ENCODE measurements at places on chromosomes 7 and 10.

GRCh38 chr10:44344727-44345126 is 40.2 kb downstream of the CXCL12 start:
- DNase-seq = no peak

DNA sequence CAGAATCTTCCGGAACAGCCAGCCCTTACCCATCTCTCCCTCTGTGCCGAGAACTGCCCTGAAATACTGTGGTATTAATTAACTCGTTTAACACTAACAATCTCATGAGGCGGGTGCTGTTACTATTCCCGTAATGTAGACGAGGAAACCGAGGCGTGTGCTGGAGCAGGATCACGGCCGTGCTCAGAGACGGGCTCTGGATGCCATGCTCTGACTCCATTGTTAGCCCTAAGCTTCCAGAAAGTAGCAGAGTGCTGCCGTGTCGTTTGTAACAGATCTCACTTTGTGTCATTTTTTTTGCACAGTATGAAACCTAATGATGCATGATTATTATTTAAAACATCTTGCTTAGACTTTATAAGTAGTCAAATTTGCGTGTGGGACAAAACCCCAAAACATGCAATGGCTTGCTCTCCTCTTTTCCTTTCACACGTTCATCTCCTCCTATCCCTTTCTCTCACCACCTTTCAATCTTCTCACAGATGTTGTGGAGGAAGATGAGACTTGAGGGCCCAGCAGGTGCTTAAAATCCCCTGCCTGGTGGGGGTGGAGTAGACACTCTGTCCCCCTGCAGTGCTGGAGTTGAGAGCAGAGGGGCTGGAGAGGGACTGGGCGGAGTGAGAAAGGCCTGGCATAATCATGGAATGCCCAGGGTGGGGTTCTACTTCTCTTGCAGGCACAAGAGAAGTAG is 482 bp upstream of the ACTR3C start:
- no peak for DNase-seq

GRCh38 chr7:144910411-144910810 is 74.6 kb upstream of the TPK1 start:
- no peak for DNase-seq

DNA sequence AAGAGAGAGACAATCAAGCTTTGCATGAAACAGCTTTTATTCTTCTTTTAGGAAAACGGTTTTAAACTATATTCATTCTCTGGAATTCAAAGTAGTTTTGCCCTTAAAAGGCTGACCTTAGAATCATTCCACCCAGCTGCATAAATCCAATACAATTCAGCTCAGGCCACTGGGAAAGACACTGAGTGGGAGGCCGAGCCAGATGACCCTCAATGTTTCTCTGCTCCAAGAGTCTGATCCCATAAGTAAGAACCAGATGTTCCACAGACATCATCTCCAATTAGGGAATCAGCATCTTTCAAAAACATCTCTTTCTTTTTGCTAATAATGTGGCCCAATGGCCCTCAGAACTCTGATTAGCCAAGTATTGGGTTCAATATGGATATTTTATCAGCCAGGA is 26.1 kb downstream of the CREB3L2 start:
- DNase-seq = no peak

- no peak for DNase-seq
Measured at GRCh38 chr7:41777894-41778596, 75.2 kb upstream of the INHBA start.

DNA sequence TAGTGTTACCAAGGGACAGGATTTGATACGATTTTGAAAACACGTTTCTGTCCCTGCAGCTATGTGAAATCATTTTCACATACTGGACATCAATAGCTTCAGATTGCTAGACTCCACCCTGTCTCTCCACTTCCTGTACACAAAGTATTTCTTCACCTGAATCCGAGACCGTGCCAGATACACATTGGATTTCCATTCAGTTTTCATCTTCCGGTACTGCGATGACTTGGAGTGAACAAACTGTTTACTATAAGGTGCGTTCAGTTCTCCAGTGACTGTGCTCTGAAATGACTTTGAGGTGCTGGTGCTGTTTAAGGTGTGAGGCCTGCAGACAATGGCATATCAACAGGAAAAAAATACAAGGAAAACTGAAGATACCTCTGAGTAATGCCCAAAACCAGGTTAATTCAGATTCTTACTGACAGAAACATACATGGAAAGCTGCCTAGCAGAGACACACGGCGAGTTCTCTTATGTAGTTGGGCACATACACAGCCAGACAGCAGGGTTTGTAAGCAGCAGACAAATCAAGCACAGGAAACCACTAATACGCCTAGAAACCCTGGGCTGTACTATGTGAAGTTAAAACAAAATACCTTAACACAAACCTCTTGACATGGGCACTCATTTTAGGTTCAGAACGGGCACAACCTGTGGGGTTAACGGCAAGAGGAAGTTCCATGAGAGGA is 119.2 kb downstream of the GALNT11 start:
- no peak for DNase-seq

- DNase-seq = no peak
Measured at GRCh38 chr7:99257675-99258074, 15.0 kb upstream of the MYH16 start.

DNA sequence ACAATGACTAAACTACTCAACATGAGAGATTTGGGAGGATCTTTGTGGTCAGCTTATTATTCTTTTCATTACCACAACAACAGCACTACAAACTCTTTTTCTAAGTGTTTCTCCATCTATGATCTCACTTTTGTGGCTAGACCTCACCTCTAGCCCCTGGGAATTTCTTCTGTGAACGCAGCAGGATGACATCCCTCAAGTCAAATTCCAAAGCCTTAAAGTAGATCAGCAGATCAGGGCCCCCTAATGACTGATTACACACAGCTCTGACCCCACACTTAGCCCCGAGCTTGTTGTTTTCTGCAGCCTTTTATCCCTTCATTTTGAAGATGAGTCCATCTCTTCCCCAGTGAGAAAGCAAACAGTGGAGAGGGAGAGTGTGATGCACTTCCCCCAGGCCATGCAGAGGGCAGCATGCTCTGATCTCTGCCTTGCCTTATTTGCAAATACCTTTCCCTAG is 27.3 kb downstream of the TFAM start:
- no peak for DNase-seq

All from stimulated activated CD8-positive, alpha-beta memory T cell treated with anti-CD3 and anti-CD28 coated beads, Interleukin-4, amount 100 ng/mL, for 4 hours (primary cell).